ENCODE measurements at places on chromosomes 11 and 22.

GRCh38 chr11:79708319-79708932 is 267.6 kb upstream of the TENM4 start:
- H3K27ac ChIP-seq = no peak overlapping the region
- no peaks in the 10 kb centered on the region for H3K4me1 ChIP-seq
- H3K27me3 ChIP-seq = no peaks in the 10 kb centered on the region
- H3K36me3 ChIP-seq = no peaks in the 10 kb centered on the region

GRCh38 chr11:20600551-20600950 is 1.1 kb downstream of the SLC6A5 start:
- peaks cover 58% of the 10 kb centered on the region for H3K27me3 ChIP-seq
- no peaks in the 10 kb centered on the region for H3K4me1 ChIP-seq
- no peaks in the 10 kb centered on the region for H3K36me3 ChIP-seq
- H3K27ac ChIP-seq = no peak overlapping the region
- H3K4me3 ChIP-seq = no peak overlapping the region
- no peak for DNase-seq

- H3K4me3 ChIP-seq = no peak overlapping the region
- H3K27ac ChIP-seq = no peak overlapping the region
- H3K4me1 ChIP-seq = no peaks in the 10 kb centered on the region
- no peak for DNase-seq
- H3K27me3 ChIP-seq = no peaks in the 10 kb centered on the region
Measured at GRCh38 chr11:134562196-134562595, 150.2 kb upstream of the B3GAT1 start.

- no peaks in the 10 kb centered on the region for H3K27me3 ChIP-seq
- no peaks in the 10 kb centered on the region for H3K4me1 ChIP-seq
- H3K36me3 ChIP-seq = no peaks in the 10 kb centered on the region
- no peak overlapping the region for H3K27ac ChIP-seq
- H3K4me3 ChIP-seq = no peak overlapping the region
Measured at GRCh38 chr11:44072757-44073658, 6.9 kb downstream of the ACCS start.

- no peak for DNase-seq
- no peak overlapping the region for H3K4me3 ChIP-seq
- no peaks in the 10 kb centered on the region for H3K27me3 ChIP-seq
- no peaks in the 10 kb centered on the region for H3K36me3 ChIP-seq
- no peak overlapping the region for H3K27ac ChIP-seq
- no peaks in the 10 kb centered on the region for H3K4me1 ChIP-seq
Measured at GRCh38 chr22:35891442-35891841, 137.2 kb downstream of the RBFOX2 start.

DNA sequence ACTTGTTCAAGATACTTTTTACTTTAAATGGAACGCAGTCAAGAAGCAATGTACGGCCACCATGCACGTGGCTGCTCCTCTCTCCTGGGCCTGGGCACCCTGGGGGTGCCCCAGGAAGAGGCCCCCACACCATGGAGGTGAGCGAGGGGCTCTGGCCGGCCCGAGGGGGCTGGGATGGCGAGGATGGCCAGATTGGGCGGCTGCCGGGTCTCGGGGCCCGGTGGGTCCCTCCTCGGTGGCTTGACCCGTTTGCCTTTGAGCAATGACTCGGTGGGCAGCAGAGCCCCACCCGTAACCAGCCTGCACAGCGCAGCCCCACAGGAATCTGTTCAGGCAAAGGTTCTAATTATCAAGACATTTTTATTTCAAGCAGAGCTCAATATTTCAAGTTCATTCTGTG is 167.4 kb downstream of the BRD1 start:
- no peak for DNase-seq
- no peaks in the 10 kb centered on the region for H3K36me3 ChIP-seq
- H3K4me3 ChIP-seq = no peak overlapping the region
- no peaks in the 10 kb centered on the region for H3K27me3 ChIP-seq

All from CD4-positive, alpha-beta memory T cell (primary cell).